ENCODE measurements at places on chromosomes 3 and 15. TPM values are rescaled to one million over a fixed set of nuclear protein-coding genes. Genes with fewer than 3 reads are reported as not detected.

Gene SLC9C1
- total RNA-seq, result not detected

Gene MESP1
- total RNA-seq, result 7.2 TPM

Gene PLA2G4D
- total RNA-seq, result not detected

Gene ATP13A5
- not detected for total RNA-seq

Gene LIPC
- 0.14 TPM for total RNA-seq

Gene SPATA12
- 0.29 TPM for total RNA-seq

Gene LNP1
- 0.80 TPM for total RNA-seq

Gene FMN1
- total RNA-seq, result 0.46 TPM

Gene CDCP1
- total RNA-seq, result 6.5 TPM

Gene GPR62
- not detected for total RNA-seq

Gene ZNF660
- total RNA-seq, result not detected

Gene CRELD1
- 11.8 TPM for total RNA-seq

Gene CDHR4
- total RNA-seq, result 0.12 TPM

Gene ARPC4
- 149 TPM for total RNA-seq

Gene DNAH12
- total RNA-seq, result 0.09 TPM

Gene CDC25A
- total RNA-seq, result 8.9 TPM

Gene GOLGA8H
- total RNA-seq, result 2.4 TPM

Gene RPUSD2
- 12.8 TPM for total RNA-seq

Gene FLNB
- total RNA-seq, result 346 TPM

Gene DAZL
- total RNA-seq, result not detected

Gene GOLGA8O
- total RNA-seq, result 0.28 TPM

Gene ROBO1
- 8.3 TPM for total RNA-seq

Gene MST1
- total RNA-seq, result 1.8 TPM

Gene ST8SIA2
- 0.48 TPM for total RNA-seq

Gene RRP9
- total RNA-seq, result 43.1 TPM

Gene TERC
- 0.24 TPM for total RNA-seq

Gene SI
- total RNA-seq, result not detected

Gene PPP1R14D
- not detected for total RNA-seq

Gene FBXW12
- not detected for total RNA-seq

Gene STRIT1
- total RNA-seq, result not detected

Gene BRPF1
- 18.1 TPM for total RNA-seq

Gene TRPM1
- not detected for total RNA-seq

Gene DUOXA2
- not detected for total RNA-seq

Gene ZNF280D
- total RNA-seq, result 14.3 TPM

Gene BCL6
- 16.2 TPM for total RNA-seq

Gene GDPGP1
- total RNA-seq, result 3.4 TPM

Gene CLDN11
- 0.15 TPM for total RNA-seq

Gene DUOX2
- total RNA-seq, result 0.05 TPM

Gene ABHD17C
- 25.7 TPM for total RNA-seq

Gene GPR171
- total RNA-seq, result not detected

Gene CPLX3
- total RNA-seq, result not detected

Gene MFAP1
- 24.0 TPM for total RNA-seq

Gene CEP63
- total RNA-seq, result 12.9 TPM

Gene MAP2K5
- 11.7 TPM for total RNA-seq

Gene FURIN
- total RNA-seq, result 51.5 TPM

Gene BFSP2
- total RNA-seq, result not detected

Gene CCPG1
- 36.7 TPM for total RNA-seq

Gene OIP5
- 13.3 TPM for total RNA-seq

Gene CLRN1
- total RNA-seq, result not detected

Gene EXD1
- 0.14 TPM for total RNA-seq

Gene DLG1
- 18.5 TPM for total RNA-seq

Gene MNS1
- total RNA-seq, result 3.0 TPM

Gene TMC3
- not detected for total RNA-seq

Gene TM4SF4
- total RNA-seq, result 30.7 TPM

Gene C3orf85
- total RNA-seq, result not detected

Measured in A549 treated with AZD2906 at 1 μM for 4 hours (cell line).